ENCODE measurements at places on chromosomes 16 and 17.

DNA sequence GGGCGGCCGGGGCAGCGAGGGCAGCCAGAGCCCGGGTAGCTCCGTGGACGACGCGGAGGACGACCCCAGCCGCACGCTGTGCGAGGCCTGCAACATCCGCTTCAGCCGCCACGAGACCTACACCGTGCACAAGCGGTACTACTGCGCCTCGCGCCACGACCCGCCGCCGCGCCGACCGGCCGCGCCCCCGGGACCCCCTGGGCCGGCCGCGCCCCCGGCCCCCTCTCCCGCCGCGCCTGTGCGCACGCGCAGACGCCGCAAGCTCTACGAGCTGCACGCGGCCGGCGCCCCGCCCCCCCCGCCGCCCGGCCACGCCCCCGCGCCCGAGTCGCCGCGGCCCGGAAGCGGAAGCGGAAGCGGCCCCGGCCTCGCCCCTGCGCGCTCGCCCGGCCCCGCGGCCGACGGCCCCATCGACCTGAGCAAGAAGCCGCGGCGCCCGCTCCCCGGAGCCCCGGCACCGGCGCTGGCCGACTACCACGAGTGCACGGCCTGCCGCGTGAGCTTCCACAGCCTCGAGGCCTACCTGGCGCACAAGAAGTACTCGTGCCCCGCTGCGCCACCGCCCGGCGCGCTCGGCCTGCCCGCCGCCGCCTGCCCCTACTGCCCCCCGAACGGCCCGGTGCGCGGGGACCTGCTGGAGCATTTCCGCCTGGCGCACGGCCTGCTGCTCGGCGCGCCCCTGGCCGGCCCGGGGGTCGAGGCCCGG, 36.1 kb upstream of the ZC3H18 start:
- DNase-seq: no peak

DNA sequence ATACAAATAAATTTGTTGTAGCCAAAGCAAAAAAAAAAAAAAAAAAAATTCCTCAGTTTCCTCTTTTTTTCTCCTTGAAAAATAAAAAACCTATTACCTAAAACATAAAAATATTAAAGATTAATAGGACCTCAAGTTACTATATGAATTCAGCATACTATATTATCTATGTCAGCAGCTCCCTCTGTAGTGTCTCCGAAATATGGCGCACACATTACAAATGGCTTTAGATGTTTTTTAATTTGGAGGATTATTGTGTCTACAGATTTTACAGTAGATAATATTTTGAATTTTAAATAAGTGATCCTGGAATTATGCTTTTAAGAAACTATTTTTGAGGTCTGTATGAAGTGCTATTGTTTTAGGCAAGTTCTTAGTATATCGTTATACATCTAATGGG, 94.4 kb downstream of the NLK start:
- DNase-seq: no peak

DNA sequence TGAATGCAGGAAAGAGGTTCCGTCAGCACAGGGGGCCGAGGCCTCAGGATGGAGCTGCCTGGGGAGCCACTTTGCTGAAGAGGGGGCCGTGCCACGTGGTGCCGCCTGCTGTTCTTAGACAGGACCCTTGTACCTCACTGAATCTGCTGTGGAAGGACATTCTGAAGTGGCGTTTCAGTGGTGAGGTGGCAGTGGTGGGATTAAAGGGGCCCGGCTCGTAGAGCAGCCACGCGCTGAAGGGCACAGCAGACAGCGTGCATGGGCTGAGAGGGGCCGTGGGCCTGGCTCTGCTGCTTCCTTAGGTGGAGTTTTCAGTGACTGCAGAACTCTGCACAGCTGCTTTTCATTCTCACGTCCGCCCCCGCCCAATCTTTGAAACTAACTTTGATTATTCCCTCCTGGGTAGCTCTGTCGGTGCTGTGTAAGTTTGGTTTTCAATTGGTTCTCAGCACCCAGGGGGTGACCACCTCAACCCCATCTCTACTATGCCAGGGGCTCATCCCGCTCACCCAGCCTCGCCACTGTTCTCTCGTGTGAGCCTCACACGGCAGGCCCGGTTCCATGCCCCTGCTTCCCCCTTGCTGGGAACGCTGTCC, 70.3 kb downstream of the SEC14L1 start:
- DNase-seq: no peak

GRCh38 chr17:81509207-81509971, 3.2 kb downstream of the ACTG1 start:
- DNase-seq: no peak

DNA sequence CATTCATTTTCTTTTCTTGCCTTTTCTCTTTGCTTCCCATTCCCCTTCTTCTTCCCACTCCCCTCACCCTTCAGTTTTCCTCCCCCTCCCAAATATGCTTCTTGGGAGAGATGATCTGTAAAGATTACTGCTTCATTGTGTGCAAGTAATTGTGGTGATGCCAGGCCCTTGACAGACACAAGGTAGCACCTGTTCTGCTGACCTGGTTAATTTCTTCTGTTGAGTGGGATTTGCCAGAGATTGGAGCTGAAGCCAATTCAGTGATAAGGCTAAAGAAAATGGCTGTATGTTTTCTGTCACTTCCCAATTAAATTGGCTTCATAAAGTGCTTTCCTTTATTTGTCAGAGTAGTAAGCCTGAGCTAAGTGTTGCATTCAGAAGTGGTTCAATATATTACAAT, 44.5 kb downstream of the AATF start:
- DNase-seq: no peak

GRCh38 chr16:66275775-66276428, 90.6 kb upstream of the CDH5 start:
- peak; percentile 74 for DNase-seq

- DNase-seq: no peak
These were observed 234.5 kb upstream of the MYOCD start for GRCh38 chr17:12431188-12431587.

GRCh38 chr17:63165400-63165799, 199.4 kb downstream of the TANC2 start:
- DNase-seq: no peak

GRCh38 chr17:31692027-31692426, 167.0 kb downstream of the COPRS start:
- DNase-seq: no peak

- DNase-seq: no peak
These were observed 22.6 kb upstream of the MAPK3 start for GRCh38 chr16:30145657-30146056.

DNA sequence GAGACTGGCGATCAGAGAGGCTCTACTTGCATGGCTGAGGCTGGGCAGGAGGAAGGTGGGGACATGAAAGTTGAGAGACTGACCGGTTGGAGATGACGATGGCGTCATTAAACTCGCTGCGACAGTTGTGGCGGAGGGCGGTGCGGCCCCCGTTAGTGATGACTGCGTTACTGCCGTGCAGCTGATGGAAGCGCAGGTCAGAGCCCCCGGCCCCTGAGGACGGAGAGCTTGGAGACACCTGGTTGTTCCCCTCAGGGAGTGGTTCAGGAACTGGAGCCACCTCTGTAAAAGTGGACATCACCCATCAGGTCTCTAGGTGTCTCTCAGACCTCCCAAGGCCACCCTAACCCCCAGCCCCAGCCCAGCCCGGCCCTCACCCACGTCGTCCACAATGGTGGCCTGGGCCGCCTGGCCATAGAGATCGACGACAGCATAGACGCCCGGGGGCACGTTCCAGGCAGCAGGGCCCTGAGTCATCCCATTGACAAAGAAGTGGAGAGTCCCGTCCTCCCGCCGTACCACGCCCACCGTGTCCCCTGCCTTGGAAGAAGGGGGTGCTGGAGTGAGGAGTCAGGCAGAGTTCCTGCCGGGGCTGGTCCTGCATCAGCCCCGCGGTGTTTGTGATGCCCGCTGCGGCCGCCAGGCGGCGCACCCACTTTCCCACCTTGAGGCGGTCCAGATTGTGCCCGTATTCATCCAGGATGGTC, 5.3 kb downstream of the NEURL4 start:
- DNase-seq: peak; percentile 53

- no peak for DNase-seq
These were observed 54.2 kb downstream of the SNX20 start for GRCh38 chr16:50626868-50627267.

DNA sequence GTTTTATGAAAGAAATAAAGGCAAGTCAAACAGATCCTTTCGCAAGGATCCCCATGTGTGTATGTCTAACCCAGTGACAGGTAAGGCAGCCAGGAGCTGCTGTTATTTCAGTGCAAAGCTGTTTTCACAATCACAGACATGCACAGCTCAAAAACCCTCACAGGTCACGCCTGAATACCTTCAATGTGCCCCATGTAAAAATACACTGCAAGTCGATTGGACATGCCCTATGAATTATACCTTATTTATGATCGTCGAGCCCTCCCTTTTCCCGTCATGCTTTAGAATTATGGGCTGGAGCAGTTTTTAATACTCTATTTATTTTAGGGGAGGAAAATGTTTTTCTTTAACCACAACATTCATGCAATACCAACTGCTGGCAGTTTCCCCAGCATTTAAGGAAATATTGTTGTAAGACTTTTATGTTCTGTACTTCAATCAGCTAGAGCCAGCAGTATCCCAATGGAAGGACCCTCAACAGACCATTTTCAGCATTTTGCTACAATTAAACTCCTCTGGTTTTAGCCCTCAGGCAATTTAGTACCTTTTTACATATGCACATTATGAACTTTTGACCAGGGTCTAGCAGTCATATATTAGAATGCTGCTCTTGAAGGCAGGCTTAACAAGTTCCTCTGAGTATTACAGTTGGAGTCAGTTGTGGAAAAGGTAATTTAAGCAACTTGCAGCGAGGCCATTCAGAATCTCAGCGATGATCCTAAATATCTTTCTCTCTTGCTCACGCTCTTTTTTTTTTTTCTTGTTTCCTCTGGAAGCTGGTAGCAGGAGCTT, 362.2 kb downstream of the WWOX start:
- DNase-seq: no peak

GRCh38 chr16:72172105-72173034, at the start of gene PMFBP1:
Gene PMFBP1, minus strand, starts transcription at chr16:72172155. Its CDS starts 947 bp downstream, at chr16:72171208.
- no peak for DNase-seq

DNA sequence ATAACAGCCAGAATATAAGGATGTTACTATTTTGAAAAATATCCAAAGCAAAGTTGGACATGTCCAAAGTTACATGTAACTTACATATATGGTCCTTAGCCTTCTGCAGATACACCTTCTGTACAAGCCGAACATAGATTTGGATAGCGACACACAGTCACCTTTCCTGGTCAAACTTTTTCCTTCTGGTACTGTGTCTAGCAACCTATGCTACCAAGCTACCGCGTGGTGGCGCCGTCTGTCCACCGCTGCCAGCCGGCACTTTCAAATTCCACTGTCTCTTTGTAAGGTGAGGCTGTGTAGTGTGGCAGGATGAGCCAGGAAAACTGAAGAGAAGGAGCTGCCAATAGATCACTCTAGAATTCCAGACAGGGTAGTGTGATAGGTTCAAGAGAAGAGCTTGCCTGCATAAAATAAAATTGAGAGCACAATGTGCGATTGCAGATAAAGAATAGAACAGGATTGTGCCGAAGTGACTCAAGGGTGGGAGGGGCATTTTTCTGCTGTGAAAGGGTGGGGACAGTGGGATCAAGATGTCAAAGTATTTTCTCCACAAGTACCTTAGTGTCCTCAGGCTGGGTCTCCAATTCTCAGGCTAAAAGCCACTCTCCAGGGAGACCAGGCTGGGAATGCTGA, 366.9 kb downstream of the SLC39A11 start:
- peak; percentile 67 for DNase-seq

DNA sequence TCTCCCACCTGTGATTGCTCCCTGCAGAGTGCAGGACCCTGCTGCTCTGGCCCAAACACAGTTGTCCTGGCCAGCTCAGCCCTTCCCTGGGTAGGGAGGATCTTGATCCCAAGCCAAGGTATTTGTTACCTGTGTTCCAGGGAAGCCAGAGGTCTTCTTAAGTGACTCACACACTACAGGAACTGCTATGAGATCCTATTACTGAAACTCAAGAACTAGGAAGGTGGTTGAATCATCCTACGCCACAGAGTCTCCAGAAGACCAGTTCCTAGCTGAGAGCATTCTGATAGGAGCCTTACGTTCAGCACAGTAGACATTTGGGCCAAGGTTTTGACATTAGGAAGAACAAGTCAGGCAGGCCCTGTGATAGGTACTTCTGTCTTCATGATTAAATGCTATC, 12.0 kb downstream of the CHST6 start:
- DNase-seq: no peak

DNA sequence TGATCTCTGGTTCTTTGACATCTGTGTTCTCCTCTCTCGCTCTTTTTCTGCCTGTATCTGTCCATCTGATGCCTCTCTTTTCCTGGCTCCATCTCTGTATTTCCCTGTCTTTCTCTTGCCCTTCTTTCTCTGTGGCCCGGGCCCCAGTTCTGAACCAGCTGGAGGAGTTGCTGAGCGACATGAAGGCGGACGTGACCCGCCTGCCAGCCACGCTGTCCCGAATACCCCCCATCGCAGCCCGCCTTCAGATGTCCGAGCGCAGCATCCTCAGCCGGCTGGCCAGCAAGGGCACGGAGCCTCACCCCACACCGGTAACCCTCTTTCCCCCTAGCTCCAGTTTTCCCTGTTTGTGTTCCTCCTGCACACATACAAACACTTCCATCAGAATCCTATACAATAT, 5.8 kb downstream of the RNF227 start:
- no peak for DNase-seq

- DNase-seq: no peak
These were observed 344.6 kb downstream of the SOX9 start for GRCh38 chr17:72465191-72466024.

GRCh38 chr17:66044083-66044482, 147.8 kb downstream of the CEP112 start:
- no peak for DNase-seq

GRCh38 chr17:77503293-77503655, 362.5 kb downstream of the SEC14L1 start:
- no peak for DNase-seq

DNA sequence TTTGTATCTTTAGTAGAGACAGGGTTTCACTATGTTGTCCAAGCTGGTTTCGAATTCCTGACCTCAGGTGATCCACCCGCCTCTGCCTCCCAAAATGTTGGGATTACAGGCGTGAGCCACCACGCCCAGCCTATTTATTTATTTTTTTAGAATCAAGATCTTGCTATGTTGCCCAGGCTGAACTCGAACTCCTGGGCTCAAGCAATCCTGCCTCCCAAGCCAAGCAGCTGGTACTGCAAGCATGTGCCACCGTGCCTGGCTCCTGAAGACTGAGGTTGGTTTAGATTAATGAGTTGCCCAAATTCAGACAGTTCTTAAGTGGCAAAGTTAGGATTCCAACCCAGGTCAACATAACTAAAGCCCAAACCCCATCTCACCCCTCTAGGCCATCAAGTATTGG, 7.9 kb downstream of the SLC52A1 start:
- DNase-seq: no peak
